ENCODE measurements at places on chromosomes 7 and 10. TPM values are rescaled to one million over a fixed set of nuclear protein-coding genes. Genes with fewer than 3 reads are reported as not detected.

- DNase-seq: peak; percentile 59
Measured at GRCh38 chr7:110283056-110283455, 807.9 kb upstream of the LRRN3 start.

- no peak for DNase-seq
Measured at GRCh38 chr7:129110258-129110981, 34.1 kb upstream of the TSPAN33 start.

The TMEM213 gene
- not detected for total RNA-seq

- DNase-seq: peak; percentile 40
Measured at GRCh38 chr10:35331894-35332640, 4.2 kb upstream of the CCNY start.

The CYP2C9 gene
- total RNA-seq: 1.4 TPM

The CRTAC1 gene
- not detected for total RNA-seq

DNA sequence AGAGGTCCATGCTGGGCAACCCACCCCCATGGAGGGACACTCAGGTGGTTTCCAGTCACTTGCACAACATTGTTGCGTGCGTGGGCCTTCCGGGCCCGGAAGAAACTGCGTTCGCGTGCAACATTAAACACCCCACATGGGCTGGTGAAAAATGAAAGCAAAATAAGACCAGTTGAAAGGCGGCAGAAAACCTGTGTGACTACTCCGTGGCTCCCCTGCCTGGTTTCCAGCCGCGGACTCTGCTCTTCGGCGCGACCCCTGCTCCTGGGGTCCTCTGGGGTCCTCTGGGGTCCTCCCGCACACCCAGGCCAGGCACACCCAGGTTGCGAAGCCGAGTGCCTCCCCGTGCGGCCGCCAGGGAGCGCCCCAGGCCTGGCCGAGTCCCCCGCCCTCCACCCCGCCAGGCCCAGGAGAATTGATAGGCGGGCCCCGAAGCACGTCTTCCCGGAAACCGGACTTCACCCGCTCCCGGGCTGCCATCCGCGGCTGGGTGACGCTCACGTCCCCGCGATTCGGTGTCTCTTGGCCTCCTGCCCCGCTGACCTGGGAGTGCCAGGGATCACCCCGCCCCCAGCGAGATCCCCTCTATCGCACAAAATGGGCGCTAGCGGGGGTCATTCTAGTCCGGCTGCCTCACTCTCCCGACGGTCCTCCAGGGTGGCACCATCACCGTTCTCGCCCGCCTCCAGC is 1.9 kb upstream of the SH2D4B start:
- DNase-seq: peak; percentile 80

The STK17A gene
- 19.6 TPM for total RNA-seq

GRCh38 chr7:100475549-100475948 is 3.5 kb downstream of the TSC22D4 start:
- DNase-seq: no peak

DNA sequence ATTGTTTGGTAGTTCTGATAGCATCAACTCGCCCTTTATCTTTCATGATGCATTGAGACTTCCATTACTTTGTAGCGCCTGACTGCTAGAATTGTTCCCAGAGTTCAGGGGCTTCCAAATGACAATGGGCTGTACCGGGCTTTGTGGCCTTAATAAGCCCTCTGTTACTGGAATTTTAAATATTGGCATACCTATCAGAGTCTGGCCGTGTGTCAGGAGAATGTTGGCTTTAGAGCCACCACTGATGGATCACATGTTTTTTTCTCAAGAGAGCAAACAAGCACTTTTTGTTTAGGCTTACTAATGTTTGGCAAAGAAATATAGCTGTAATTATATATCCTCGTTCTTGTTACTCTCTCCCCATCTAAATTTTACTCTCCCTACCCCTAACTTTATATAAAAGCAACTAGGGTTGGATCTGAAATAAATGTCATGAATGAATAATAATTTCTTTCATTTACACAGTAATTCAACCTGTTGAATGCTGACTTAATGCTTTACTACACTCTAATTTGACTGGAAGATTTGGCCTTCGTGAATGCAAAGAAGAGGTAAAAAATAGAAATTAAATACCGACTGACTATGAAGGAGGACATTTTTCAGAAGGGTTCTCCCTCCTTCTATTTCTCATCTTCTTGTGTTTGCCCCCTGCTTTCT is 396.7 kb downstream of the AUTS2 start:
- no peak for DNase-seq

GRCh38 chr7:10225275-10225674 is 748.4 kb upstream of the PHF14 start:
- DNase-seq: no peak

The AKR1D1 gene
- 2.2 TPM for total RNA-seq

The DKK1 gene
- total RNA-seq: 1,709 TPM

The NRG3 gene
- 1.1 TPM for total RNA-seq

The BAIAP2L1 gene
- total RNA-seq: 66.9 TPM

The ZFAND2A gene
- total RNA-seq: 33.6 TPM

DNA sequence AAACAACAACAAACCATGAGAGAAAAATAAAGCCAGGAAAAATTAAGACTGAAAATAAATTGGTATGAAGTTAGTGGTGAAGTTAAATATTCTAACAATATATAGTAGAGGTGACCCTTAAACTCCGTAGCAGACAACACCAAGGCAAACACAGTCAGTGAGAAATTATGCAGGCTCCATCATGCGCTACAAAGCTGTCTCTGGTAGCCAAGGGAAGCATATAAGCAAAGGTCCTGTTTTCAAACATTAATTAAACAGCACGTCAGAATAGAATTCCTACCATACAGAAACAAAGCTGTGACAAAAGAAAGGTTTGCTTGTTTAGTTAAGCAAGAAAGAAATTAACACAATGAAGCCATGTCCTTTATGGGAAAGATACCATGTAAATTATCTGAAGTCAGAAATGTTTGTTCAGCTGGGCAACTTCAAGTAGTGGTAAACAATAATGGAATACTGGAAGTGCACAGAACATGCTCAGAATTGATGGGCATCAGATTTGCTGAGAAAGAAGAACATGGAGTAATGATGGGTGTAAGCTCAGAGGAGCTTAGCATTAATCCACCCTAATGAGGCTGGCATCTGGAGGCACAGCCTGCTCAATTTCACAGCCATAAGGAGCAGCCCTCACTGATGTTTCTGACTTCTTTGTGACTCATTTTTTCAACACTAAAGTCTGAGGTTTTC is 75.7 kb downstream of the IGF2BP3 start:
- DNase-seq: no peak

- no peak for DNase-seq
Measured at GRCh38 chr10:7464691-7465090, 53.9 kb upstream of the SFMBT2 start.

DNA sequence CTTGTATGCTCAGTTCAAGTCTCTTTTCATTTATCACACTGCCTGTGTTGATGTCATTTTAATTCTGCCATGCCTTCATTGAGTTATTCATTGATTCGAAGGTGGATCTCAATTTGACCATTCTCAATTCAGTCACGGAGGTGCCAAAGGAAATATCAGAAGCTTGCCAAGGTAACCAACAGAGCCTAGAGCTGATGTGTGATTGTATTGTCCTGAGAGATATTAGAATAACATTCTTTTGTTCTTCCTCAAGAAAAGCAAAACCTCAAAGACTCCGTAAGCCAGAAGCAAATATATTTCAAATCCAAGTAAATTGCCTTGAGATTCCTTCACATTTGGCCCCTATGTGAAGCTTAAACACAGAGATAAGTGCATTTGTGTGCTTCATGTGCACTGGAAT is 345.3 kb downstream of the CXCL12 start:
- DNase-seq: no peak

GRCh38 chr10:54368984-54369383 is 432.0 kb downstream of the PCDH15 start:
- no peak for DNase-seq

The SAMD8 gene
- total RNA-seq: 26.9 TPM

The PKD2L1 gene
- total RNA-seq: not detected

GRCh38 chr7:22896917-22897316 is 74.3 kb upstream of the TOMM7 start:
- peak; percentile 38 for DNase-seq

DNA sequence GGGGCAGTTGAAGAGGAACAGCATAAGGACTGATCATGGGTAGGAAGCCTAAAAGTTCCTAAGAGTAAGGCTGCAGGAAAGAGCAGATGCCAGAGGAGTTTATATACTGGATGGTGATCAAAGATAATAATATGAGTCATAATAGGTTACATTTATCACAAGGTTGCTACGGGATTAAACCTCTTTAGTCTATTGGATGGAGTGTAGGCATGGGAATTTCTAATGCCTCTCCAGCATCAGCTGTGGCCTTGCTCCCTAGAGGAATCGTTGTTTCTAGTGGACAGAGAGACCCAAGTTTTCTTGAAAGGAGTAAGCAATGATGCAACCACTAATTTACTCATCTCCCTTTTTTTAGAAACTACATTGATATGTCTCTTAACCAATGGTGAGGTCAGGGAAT is 213.4 kb downstream of the GPR37 start:
- no peak for DNase-seq

DNA sequence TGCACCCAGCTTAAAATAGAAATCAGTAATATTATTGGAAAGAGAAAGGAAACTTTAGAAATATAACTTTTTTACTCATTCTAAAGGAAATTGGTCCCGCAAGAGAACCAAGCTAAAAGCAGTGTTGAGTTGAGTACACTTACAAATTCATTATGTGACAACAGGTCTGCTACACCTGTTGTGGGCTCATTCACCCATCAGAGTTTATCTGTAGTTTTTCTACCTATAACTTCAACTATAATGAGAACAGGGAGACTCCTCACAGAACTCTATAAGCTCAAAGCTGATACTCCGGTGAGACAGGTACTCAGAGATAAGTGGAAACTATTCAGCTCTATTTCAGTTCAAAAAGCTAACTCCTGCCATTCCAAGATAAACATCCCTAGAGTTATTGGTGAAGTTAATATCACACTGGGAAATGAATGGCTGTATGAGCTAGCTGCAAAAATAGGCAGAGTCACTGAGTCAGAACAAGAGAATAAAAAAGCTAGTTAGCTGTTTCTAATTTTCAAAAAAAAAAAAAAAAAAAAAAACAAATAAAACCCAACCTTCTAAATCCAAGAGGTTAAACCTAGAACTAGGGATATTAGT is 121.3 kb downstream of the PPP1R3A start:
- no peak for DNase-seq

GRCh38 chr10:82211346-82211745 is 336.4 kb downstream of the NRG3 start:
- DNase-seq: no peak

DNA sequence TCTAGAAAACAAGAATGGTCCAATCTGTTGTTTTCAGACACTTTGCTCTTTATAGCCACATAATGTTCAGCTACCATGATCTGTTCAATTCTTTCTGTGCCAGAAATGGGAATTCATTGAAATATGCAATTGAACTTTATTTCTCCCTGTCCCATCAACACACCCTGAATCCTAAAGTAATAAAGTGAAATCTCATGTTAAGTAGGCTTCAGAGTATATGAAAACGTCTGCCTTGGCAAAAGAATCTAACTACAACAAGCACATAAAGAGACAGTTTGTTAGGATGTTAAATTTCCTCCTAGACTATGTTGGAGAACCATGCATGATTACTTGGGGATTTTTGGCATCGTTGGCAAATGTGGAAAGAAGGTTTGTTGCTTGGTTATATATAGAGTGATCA is 722.7 kb downstream of the XPNPEP1 start:
- DNase-seq: no peak

DNA sequence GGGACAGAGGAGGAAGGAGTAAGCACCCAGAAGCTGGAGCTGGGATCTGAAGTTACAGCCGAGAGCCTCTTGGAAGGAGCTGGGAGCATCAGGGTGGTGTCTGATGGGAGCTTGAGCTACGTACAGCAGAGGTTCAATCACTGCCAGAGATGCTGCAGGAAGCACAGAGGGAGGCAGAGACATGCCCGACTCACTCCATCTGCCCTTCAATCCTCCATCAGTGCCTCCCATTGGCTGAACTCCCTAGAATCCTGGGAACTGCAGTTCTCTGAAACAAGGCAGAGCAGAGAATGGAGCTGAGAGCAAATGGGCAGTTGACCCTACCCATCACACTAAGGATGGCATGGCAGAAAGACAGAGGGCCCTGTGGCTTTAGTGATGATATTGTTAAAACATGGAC is 40.0 kb upstream of the CTBP2 start:
- no peak for DNase-seq

The HMX2 gene
- 1.7 TPM for total RNA-seq

- DNase-seq: no peak
Measured at GRCh38 chr10:119378737-119379067, 163.8 kb downstream of the RGS10 start.

DNA sequence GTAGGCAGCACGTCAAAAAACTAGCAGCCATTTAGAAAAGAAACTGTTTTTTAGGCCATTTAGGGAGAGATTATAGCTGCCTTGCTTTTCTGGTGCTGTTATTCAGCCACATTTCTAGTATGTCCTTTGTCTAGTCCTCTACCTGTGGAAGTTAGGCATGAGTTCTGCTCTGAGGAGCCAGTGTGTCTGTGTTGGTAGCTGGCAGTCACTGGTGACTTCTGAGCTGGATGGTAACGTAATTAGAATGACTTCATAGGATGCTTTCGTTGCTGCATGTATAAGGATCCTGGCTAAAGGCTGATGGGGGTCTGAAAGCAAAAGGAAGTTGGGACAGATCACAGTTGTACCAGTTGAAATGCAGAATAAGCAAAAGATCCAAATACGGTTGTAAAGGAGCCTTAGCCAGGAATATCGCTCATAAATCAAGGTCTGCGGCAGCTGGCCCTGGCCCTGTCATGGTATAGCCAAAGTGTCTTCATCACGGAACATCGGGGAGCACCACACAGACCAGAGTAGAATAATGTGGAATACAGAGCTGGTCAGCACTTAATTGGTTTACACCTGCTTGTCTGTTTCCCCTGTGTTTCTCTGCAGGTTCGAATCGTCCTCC is 226.7 kb downstream of the EXOC4 start:
- DNase-seq: no peak

- DNase-seq: no peak
Measured at GRCh38 chr10:69911613-69912528, 110.2 kb downstream of the COL13A1 start.

DNA sequence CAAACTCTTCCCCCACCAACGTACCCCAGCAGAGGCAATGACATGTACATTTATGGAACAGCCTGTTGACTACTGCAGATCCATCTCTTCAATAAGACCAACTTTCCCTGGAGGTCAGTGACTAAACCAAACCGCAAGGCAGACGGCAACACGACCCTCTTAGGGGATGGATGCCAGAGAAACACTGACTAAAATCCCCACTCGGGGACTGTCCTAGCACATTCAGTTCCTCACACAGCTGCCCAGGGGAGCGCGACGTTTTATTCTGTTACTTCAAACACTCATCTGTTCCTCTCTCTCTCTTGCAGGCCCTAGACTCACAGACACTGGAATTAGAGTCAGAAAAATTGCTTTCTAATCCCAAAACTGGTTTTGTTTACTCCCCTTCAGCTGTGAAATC is 146.5 kb upstream of the PRSS1 start:
- DNase-seq: no peak

The C10orf105 gene
- not detected for total RNA-seq

GRCh38 chr10:20891338-20891714 is 5.8 kb downstream of the NEBL start:
- DNase-seq: no peak

- peak; percentile 77 for DNase-seq
Measured at GRCh38 chr7:137940656-137941518, 61.0 kb downstream of the CREB3L2 start.

The UNC5B gene
- total RNA-seq: 22.4 TPM

The PLOD3 gene
- 112 TPM for total RNA-seq

- no peak for DNase-seq
Measured at GRCh38 chr10:25076506-25077177, 60.2 kb downstream of the THNSL1 start.

The C7orf25 gene
- 2.7 TPM for total RNA-seq

All from Caco-2 (cell line).